ENCODE measurements at places on chromosomes 3 and 15.

DNA sequence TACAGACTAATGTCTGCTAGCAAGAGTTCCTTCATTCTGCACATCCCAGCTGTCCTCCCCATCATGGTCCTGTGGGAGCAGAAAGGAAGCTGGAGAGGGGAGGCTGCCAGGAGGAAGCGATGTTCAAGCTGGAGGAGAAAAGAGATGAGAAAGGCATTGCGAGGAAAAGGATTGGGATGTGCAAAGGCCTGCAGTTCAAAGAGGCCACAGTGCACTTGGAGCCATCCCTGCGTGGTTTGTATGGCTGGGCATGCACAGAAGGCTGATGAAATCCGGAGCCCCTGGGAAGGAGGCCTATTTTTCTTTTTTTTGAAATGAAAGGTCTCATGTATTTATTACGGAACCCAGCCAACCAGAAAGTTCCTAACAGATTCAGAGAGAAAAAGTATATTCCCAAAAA, 22.8 kb downstream of the AMOTL2 start:
- DNase-seq, result no peak

- no peak for DNase-seq
Measured at GRCh38 chr3:16551342-16551976, 38.0 kb upstream of the RFTN1 start.

- no peak for DNase-seq
Measured at GRCh38 chr3:47663630-47664240, 85.1 kb upstream of the CSPG5 start.

DNA sequence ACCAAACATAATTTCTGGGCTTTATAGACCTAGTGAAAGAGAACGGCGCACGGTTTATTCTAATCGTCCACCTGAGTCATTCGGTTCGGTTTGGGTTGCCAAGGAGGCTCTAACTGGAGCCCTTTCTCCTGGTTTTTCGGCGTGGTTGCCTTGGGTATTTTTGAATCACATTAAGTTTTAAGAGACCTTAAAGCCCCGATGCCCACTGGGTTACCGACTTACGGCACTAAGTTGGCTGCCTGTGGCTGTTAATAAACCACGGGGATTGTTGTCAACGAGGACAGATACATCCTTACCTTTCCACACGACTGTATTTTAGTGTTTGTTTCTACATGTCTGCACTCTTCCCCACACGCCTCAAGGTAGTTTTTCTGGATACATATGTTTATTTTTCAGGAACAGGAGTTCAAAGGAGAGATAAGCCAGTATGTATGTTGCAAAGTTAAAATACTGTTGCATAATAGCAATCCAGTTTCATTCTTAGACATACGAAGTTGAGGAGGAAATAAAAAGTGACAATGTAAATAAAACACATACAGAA, 1.2 kb upstream of the ANP32A start:
- no peak for DNase-seq

DNA sequence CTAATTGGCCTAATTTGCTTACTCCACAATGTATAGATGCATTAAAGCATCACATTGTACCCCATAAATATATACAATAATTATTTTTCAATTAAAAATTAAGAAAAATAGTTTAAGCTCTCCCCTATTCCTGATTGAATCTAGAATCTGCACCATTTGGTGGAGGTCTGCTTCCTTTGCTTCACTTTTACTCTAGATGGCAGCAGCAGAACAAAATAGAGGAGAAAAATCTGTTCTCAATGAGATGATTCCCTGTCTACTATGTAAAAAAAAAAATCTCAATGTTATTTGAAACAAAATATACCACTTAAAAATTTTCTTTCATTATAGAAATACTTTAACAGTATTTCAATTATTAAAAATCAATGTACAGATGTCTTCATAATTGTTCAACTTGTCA, 109.6 kb upstream of the FXR1 start:
- DNase-seq, result no peak

DNA sequence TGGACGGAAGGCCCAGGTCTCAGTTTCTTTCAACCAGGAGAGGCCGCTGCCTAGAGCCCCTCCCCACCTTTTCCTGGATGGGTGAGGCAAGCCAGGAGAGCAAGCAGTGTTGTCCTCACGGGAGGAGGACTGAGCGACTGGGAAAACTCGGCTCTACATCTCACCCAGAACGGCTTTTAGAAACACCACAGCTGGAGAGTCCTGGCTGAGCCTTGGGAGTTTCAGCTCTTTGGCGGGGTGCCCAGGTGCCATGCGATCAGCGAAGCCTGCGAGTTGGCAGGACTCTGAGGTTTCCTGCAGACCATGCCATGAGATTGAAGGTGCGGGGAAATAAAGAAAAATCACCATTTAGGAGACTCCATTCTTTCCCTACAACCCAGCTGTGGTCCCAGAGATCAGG, 26.0 kb downstream of the PPCDC start:
- DNase-seq, result peak; percentile 56

DNA sequence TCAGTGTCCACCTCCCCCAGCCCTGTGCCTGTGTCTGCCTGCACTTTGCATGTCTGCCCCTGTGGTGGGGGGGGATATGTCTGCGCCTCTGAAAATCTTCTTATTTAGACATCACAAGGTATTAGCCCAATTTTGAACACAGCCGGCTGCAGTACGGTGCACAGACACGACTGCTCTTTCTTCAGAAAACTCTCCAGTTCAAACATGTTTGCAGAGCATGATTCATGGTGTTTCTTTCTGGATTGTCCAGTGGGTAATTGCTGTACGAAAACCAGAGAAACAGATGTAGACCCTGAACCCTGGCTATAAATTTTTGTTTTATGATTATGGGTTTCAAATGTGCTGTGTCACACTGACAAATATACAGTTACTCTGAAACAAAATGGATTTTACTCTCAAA, 3.4 kb upstream of the RARB start:
- DNase-seq, result no peak

DNA sequence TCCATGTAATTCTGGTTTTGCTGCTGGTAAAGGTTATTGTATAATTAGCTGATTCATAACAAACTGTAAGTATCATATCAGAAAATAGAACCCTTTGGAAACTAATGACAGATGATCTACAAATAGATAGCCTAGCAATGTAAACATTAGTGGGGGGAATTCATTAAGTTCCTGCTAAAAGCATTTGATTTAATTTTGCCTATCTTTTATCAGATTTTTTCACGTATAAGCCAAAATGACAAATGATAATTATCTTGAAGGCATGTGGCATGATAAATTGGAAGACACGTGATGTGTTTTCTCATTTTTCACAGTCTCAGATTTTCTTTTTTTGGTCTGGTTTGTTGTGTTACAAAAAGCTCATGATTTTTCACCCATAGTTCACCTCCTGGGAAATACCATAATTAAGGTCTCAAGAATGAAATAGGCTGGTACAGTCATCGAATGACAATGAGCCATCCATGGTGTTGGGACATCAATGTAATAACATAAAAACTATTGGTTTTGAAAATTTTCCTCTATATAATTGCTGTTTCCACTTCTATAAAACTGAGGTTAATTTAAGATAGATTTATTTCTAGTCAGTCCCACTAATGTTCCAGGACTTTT, 325.9 kb upstream of the TBL1XR1 start:
- DNase-seq, result no peak

Measured in DMS79 (cell line).